ENCODE measurements at places on chromosomes 7 and 10.

- no peak for DNase-seq
Measured at GRCh38 chr10:16408379-16408778, 28.4 kb upstream of the PTER start.

- DNase-seq: no peak
Measured at GRCh38 chr7:87482115-87482514, 6.6 kb upstream of the ABCB4 start.

- DNase-seq: no peak
Measured at GRCh38 chr10:106312087-106312486, 852.4 kb downstream of the SORCS1 start.

DNA sequence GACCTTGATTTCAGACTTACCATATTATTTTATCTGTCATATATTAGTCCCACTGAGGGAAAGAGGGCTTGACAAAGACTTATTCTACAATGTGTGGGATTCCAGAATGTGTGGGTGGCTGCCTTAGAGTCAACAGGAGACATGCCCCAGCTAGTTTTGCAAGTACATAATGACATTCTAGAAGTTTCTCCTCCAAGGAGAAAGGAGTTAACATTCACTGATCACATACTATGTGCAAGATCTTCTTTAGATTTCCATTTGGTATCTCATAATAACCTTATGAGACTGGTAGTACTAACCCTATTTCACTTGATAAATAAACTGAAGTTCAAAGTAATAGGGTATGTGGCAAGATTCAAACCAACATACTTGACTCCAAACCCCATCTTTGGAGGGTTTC, 25.2 kb downstream of the IRF5 start:
- no peak for DNase-seq

- DNase-seq: no peak
Measured at GRCh38 chr10:22666287-22667092, 47.9 kb downstream of the PIP4K2A start.

GRCh38 chr10:100524638-100525037, 5.0 kb upstream of the SEC31B start:
- no peak for DNase-seq

- DNase-seq: no peak
Measured at GRCh38 chr7:112082306-112082705, 123.9 kb downstream of the DOCK4 start.

GRCh38 chr10:90885176-90885575, 13.4 kb downstream of the RPP30 start:
- no peak for DNase-seq

All from stimulated activated CD4-positive, alpha-beta T cell treated with anti-CD3 and anti-CD28 coated beads, Interleukin-4, amount 100 ng/mL, for 48 hours (primary cell).